Frontal cortex (tissue), 4 donors: ENCODE measurements at places on chromosomes 7 and 10. TPM values are rescaled to one million over a fixed set of nuclear protein-coding genes. Genes with fewer than 3 reads are reported as not detected.

DNA sequence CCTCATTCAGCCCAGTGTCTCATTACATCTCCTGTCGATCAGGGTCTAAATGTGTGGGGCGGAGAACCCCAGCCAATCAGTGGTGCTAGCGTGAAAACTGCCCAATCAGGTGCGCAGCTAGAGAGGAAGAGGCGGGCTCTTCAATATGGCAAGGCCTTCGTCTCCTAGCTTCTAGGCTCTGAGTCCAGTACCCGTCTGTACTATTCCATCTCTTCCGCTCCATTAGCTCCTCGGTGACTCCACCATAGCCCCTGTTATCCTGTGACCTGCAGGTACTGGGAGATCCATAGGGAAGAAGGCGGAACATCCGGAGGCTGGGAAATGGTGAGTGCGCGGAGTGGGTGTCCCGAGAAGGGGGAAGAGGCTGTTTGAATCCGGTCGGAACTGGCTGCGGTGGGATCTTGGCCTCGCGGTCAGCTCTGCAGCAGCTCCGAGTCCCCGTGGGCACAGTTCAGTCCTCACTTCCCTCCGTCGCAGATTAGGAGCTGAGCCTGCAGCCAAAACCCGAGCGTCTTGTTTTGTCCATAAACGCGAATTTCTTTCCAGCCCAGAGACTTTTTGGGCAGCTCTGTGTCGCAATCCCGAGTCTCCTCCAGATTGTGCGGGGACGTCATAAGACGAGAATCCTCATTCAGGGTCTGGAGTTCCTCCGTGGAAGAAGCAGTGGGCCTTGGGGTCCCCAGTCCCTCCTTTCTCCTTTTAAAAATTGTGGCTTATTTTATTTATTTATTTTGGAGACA is at the start of gene ZNF727:
Gene ZNF727, plus strand, starts transcription at position 134 of the 740 bp plus-strand sequence. Its CDS starts 188 bp downstream, at position 322.
- DNase-seq: peak; percentile 49

DNA sequence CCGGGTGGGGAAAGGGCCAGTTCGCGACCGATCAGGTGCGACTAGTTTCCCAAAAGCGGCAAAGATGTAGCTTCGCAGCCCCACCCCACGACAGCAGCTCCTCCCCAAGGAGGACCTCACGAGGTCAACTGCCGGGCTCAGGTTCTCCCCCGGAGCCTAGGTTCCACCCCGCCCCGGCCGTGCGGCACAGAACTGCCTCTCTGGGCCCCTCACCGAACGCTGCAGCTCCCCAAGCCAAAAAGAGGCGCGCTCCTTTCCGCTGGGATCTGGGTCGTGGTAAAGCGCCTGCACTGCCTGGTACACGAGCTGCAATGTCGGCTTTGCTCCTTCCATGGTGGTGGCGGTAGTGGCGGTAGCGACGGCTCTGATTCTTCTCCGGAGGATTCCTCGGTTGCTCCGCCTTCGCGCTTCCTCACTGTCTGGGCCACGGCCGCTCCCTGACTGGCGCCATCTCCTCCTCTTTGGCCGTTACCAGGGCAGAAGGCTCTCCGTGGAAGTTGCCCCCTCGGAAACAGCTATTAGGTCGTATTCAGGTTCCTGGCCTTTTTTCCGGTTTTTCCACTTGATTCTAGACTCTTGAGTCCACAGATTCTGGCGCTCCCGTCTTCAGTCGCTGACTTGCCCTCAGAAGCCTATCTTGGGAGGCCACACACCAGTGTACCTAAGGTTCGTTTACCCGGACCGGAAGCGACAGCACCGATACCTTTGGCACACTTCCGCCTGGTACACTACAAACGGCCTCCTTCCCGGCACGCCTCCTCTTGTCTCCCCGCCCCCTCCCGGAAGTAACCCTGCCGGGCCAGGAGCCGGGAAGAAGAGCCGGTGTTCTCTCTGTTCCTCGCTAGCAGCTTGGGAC is at the start of gene TNPO3:
Gene TNPO3, minus strand, starts transcription at position 674 of the 856 bp plus-strand sequence. Its CDS starts 341 bp downstream, at position 333.
- DNase-seq: peak; percentile 77

- no peak for DNase-seq
Observed at GRCh38 chr10:70615784-70616522, 13.4 kb upstream of the PRF1 start.

DNA sequence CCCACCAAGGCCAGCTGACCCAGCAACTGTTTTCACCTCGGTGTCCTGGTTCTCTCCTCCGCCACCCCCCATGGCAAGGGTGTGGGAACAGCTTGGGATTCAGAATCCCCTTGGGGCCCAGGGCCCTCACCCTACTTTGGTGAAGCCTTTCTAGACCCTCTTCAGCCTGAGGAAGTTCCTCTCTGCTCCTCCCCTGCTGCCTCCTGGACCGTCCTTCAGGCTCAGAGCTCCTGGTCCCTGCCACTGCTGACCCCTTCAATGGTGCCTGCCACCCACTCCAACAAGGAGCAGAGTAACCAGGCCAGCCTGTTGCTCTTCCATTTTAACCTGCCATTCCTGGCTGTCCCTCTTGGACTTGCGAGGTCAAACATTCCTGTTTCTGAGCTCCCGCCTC is 72.0 kb upstream of the SMNDC1 start:
- no peak for DNase-seq

The CTNNA3 gene
- 2.0 TPM for total RNA-seq

The NAPEPLD gene
- 16.7 TPM for total RNA-seq

DNA sequence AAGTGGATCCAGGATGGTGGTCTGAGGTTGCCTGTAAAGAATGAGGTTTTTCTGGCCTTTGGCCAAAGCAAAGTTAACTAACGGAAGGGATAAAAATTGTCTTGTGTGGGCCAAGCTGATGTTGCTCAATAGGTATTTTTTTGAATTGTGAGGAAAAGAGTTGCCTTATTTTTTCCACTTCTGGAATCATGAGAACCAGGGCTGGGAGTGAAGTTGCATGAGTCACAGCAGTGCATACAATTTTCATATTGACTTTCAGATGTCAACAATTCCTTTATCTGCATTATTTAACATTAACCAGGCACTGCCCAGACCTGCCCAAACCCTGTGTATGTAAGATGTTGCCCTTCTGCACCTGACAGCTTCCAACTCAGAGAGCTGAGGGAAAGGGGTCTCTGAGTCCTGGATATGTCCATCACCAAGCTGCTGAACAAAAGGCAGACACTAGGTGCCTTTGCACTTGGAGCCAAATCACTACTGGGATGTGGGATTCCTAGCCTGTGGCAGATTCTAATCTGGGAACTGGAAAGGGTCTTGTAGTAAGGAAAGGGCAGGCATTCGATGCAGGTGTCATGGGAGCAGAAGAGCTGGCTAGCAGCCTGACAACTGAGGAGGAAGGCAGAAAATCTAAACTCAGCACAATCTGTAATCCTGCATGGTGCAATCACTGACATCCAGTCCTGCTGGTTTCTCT is 52.3 kb upstream of the SLC35B4 start:
- no peak for DNase-seq

The DGKB gene
- total RNA-seq: 9.0 TPM

The SEMA3C gene
- 307 TPM for total RNA-seq

The UPK3B gene
- total RNA-seq: not detected

- no peak for DNase-seq
Observed at GRCh38 chr10:10513898-10514297, 503.8 kb upstream of the CELF2 start.

The OR9A2 gene
- under 0.01 TPM for total RNA-seq

The CD36 gene
- total RNA-seq: 22.0 TPM

GRCh38 chr10:72329290-72330068 is 25.2 kb downstream of the DNAJB12 start:
- DNase-seq: no peak

DNA sequence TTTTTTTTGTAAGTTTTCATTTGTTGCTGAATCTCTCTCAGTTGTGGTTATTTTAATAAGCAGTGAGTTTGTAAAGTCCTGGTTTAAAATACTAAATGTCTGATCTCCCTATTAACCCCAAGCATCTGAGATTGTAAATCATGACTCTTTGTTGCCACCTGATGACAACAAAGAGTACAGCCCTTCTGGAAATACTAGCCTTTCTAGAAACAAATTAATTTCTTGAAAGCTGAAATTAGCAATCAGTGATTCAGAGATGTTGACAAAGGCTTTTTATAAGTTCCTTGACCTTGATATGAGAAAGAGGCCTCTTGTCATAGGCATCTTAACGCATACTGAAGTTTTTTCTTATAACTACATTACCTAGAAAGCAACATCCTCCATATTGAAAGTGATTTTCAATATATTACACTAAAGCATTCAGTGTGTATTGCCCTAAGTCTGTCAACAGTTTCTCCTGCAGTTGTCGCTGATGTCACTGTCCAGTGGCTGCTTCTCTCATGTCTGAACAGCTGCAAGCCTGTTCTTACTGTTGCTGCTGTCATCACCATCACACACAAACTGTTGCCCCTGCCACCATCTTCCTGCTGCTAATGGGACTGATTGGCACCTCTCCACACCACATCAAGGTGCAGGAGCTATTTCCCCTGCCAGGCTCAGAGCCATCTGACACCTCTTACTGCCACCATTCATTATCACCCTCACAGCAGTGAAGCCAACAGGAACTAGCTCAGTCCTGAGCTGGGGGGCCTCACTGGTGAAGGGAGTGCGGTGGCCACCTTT is 95.1 kb upstream of the LRGUK start:
- no peak for DNase-seq

DNA sequence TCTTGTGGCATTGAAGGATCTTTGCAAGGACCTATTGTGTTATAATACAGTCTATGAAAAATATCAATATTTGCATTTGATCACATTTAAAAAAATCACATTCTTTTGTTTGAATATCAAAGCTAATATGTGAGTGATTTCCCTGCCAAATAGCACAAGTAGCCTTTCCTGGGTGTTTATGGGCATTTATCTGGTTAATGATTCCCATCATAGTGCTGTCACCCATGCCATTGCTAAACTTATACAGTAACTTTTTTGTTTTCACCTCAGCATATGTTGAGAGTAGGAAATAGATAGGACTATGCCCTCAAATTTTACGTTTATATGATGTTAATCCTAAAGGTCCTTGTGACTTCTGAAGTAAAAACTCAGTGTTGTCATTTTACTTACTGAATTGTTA is 136.9 kb downstream of the CFTR start:
- no peak for DNase-seq

DNA sequence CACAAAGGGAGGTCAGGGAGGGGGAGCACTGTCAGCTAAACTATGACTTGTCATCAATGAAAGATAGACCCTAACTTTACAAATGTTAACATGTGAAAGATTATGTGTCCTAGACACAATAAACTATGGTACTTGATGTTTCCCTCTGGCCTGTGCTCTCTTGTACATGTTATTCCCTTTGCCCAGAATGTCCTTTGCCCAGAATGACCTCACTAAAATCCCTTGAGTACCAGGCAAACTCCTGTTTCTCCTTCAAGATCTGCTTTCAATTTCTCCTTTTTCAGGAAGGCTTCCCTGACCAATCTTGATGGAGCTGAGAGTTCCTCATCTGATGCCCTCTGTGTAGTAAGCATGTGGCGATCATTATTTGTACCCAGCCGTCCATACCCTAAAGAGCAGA is 143.1 kb downstream of the ZNF365 start:
- DNase-seq: no peak

GRCh38 chr7:92325173-92325572 is 79.4 kb downstream of the ANKIB1 start:
- DNase-seq: no peak

The PTF1A gene
- 0.41 TPM for total RNA-seq

- no peak for DNase-seq
Observed at GRCh38 chr7:326273-326672, 36.3 kb downstream of the FOXL3 start.

GRCh38 chr10:47127188-47127785 is 172.7 kb upstream of the GDF10 start:
- no peak for DNase-seq

DNA sequence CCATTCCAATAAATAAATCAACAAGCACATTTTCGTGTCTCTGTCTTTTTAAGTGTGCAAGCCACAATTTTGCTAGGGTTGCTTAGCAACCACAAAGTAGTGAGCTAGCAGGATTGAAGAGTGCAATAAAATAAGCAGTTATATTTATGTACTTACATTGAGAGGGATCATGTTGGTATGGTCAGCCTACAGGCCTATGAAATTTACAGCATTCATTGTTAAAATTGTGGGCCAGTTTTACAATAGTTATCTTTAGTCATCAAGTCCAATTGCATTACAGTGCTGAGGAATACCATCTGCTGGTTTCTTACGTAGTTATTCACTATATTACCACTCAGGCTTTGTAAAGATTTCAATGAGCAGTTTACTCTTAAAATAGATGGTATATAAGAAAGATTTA is 192.5 kb upstream of the POT1 start:
- no peak for DNase-seq

The ARL4A gene
- total RNA-seq: 49.7 TPM

- no peak for DNase-seq
Observed at GRCh38 chr10:33026422-33026821, 68.4 kb upstream of the ITGB1 start.

DNA sequence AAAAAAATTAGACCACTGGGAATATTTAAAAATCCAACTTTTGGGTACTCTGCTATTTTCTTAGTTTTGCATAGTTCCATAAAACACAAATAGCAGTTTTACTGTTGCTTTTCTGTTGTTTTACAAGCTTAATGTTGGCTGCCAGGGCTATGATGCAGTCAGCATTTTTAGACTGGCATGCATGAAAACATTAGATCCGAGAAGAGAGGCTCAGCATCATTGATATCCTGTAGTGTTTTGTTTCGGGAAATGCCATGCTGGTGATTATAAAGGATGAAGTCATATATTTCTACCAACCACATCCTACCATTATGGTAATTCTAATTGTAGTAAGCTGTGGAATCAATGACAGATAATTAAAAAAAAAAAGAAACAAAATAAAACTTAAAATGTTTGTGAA is 104.6 kb downstream of the MBL2 start:
- no peak for DNase-seq

The PDK4 gene
- 2.9 TPM for total RNA-seq
